ENCODE measurements at places on chromosomes 3 and 15.

- DNase-seq: no peak
These were observed 15.7 kb downstream of the SUSD5 start for GRCh38 chr3:33202711-33203457.

- DNase-seq: no peak
These were observed 359.6 kb downstream of the NTRK3 start for GRCh38 chr15:87896936-87897335.

DNA sequence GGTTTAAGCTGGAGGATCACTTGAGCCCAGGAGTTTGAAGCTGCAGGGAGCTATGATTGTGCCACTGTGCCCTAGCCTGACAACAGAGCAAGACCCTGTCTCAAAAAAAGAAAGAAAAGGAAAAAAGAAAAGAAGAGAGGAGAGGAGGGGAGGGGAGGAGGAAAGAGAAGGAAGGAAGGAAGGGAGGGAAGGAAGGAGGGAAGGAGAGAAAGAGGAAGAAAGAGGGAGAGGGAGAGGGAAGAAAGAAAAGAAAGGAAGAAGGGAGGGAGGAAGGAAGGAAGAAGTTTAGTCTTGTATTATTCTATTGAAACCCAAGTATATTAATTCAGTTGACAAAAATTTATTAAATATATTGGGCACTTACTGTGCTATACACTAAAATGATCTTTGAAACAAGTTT, 11.5 kb downstream of the GOLM2 start:
- no peak for DNase-seq

DNA sequence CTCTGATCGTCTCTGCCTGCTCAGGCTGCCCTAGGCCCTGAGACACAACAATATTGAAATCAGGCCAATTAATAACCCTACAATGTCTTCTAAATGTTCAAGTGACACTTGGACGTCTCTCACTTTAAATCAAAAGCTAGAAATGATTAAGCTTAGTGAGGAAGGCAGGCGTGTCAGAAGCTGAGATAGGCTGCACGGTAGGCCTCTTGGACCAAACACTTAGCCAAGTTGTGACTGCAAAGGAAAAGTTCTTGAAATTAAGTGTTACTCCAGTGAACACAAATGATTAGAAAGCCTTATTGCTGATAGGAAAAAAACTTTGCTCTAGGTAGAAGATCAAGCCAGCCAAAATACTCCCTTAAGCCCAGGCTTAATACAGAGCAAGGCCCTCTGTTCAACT, 2.2 kb downstream of the HPS3 start:
- DNase-seq: no peak

DNA sequence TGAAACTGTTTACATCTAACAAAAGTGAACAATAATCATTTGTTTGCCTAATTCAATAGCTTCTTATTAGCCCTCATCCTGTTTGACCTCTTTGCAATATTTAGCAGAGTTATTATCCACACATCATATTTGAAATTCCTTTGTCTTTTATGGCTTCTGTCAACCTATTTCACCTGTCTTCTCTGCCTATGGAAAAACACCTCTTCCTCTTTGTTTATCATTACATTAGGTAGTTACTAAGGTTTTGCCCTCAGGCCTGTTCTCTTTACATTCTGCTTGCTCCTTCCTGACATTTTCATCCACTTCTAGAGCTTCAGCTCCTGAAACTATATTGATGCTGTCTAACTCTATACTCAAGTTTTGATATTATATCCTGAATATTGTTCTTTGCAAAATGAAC, 183.0 kb downstream of the SUCNR1 start:
- no peak for DNase-seq

DNA sequence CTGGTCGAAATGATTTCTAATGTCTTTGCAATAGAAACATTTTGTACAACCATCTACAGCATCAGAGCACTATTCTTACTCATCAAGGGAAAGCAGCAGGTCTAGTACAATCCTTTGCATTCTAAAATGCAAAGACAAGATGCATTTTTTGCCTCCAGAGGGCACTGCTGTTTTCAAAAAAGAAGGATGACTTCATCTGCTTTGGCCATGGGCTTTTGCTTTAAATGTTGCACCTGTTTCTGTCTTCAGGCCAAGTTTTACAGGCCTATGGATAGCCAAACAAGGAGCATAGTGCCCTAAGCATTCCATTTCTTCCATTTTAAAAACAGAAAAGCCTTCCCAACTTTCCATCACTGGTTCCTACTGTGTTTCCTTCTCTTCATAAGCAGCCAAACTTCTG, 3.4 kb downstream of the PARP9 start:
- DNase-seq: no peak

DNA sequence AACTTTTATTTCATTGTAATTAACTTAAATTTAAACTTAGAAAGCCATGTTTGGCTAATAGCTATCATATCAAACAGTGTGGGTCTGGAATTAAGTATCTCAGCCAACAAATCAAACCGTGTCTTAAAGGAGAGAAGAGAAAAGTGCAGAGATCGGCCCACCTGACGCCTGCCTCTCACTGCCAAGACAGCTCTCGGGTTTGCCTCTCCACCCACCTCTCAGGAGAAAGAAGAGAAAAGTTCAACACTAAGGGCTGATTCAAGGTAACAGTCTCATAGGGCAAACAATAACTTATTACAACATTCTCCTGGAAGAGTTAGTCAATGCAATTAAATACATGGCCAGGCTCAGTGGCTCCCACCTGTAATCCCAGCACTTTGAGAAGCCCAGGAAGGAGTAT, 64.8 kb upstream of the PRR20G start:
- DNase-seq: no peak

DNA sequence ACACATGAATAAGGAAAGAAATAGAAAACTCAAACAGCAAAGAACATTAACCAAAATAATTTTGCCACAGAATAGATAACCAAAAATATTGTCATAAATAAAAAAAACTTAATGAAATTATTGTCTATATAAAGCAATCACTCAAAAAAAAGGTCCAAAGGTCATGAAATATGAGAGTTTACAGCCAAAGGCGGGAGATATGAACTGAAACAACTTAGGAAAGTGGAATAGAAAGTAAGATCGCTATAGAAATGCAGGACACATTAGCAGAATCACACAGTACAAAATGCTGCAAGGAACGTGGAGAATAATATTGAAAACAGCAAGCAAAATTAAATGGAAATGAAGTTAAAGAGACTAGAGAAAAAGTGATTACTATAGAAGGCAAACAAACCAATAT, 375.0 kb upstream of the ARHGEF26 start:
- DNase-seq: no peak

DNA sequence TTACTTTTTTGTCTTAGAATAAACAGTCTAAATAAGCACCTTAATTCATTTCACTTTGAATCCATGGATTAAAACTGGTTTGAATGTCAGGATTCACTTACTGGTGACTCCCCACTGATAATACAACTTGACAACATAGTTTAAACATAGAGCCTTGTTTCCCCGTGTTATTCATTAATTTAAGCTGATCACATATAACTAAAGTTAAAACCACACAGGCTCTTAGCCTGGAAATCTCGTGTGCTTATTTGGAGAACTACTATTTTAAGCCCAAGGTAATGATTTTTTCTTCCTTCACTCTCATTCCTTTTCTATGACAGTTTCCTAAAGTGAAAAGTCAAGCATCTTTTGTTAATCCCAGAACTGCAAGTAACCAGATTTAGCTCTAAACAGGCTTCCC, 64.2 kb downstream of the HACD2 start:
- no peak for DNase-seq

- DNase-seq: no peak
These were observed 28.3 kb downstream of the RETNLB start for GRCh38 chr3:108728934-108729333.

DNA sequence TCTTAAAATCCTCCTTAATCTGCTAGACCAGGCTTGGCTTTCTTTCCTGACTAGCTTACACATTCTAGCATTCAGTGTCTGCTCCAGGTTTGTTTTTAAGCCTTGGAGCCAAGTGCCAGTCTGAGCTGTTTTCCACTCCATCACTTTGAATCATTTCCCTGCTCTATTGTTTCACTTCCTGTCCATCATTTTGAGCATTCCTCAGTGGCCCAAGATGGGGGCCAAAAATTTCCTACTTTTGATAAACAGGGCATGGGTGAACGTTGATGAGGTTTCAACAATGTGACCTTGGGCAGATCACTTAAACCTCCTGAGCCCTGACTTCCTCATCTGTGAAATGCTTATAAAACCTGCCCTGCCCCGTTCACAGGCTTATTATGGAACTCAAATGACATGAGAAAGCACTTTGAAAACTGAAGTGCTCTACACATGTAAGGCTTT, 4.4 kb downstream of the CYP19A1 start:
- DNase-seq: no peak

GRCh38 chr15:22954798-22955543, 25.2 kb downstream of the CYFIP1 start:
- DNase-seq: no peak

DNA sequence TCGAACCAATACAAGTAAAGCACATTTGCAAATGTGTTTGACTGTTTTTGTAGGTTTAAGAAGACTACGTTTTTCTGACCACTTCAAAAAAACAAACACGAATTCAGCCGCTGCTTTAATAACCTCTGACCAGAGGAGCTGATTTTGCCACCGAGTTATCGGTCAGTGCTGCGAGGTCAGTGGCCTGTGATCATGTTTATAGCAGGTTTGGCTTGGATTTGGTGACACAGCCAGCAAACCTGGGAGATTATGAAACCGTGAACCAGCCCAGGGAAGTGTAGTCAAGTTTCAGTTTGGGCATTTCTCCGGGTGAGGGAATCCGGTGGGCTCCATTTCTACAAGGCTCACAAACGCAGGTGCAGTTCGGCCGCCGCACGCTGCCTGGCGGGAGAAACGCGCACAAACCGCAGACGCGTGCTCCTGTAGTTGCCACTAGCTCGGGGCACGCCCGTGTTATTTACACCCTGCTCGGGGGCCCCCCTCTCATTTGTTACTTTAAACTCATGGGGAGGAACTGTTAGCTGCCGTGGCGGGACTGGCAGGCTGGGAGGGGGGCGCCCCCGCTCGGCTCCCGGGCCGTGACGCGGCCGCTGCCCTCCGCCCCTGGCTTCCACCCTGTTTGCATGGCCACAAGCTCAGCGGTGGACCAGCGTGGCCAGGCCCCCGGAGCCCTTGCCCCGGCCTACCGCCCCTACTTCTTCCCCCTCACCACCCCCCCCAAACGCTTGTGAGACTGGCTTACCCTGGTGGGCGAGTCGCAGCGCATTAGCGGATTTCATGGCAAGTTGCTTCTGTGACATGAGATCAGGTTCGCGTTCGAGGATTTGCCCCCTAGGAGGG, 13.6 kb upstream of the ONECUT1 start:
- DNase-seq: no peak

GRCh38 chr3:113297287-113297686, 85.9 kb downstream of the BOC start:
- no peak for DNase-seq

- DNase-seq: no peak
These were observed 96.5 kb upstream of the PIAS1 start for GRCh38 chr15:67957435-67958132.

DNA sequence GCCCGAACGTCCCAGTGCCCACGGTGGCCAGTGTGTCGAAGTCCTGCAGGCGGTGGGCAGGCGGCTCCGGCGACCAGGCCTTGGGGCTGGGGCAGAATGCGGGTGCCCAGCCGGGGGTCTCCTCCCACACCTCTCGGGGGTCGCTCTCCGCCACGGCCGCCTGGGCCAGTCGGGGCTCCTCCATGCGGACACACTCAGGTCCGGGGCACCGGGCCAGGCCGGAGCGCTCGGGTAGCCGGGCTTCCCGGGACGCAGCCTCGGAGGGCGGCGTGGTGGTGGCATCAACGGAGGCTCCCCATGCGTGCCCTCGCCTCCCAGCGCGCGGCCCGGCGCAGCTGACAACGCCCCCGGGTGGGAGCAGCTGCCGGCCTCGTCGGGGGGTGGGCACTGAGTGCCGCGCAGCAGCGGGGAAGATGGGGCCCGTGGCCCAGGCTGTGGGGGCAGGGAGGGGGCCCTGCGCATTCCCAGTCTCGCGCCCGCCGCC, 30.1 kb upstream of the CERS3 start:
- DNase-seq: no peak

DNA sequence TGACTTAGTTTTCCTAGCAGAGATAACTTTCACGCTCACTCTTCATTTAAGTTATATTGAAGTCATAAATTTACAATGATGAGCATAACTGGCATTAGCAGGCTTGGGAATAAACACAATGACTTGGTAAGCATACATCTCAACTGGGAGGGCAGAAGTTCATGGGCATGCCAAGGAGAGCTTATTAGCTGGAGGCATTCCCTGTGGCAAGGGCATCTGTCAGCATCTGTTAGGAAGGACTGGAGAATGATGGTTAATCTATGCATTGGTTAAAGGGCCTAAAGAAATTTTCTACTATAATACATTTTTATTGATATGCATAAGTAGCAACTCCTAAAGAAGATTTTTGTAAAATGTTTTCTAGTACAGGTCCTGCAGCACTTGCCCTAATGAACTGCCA, 52.4 kb downstream of the NEK11 start:
- no peak for DNase-seq

GRCh38 chr3:128919988-128920387, 40.6 kb downstream of the ACAD9 start:
- no peak for DNase-seq

DNA sequence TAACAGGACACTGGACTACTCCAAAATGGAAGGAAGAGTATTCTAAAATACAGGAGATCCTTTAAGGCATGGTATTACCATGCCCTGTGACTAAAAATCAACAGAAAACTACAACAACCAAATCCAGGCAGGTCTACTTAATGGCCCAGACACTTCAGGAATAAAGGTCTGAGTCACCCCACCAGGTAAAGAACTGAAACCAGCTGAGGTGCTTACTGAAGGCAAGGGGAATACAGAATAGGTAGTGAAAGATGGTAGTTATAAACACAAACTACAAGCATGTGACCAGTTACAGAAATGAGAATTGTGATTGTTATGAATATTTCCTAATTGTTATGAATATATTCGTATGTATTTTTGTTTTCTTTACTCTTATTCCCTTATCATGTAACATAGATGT, 13.4 kb downstream of the IFT57 start:
- DNase-seq: no peak

- DNase-seq: no peak
These were observed 69.0 kb upstream of the FNDC3B start for GRCh38 chr3:171970301-171970788.

GRCh38 chr15:84715441-84716035, 401 bp downstream of the SEC11A start:
- DNase-seq: no peak

DNA sequence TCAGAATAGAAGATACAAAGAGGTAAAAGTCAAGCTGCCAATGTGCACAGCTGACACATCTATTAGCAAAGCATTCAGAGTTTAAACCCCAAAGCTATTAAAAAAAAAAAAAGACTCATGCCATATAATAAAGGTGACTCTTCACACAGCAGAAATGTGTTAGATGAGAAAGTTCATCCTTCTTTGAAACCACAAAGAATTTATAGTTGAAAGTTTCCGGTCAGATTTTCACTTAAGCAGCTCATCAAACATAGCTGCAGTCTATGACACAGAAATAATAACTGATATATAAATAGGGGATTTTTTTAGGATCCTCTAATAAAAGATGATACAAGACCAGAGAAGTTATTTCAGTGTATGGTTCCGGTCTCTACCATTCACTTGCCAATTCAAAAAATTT, 76.6 kb downstream of the WWTR1 start:
- no peak for DNase-seq
